ENCODE measurements at places on chromosomes 4 and X.

DNA sequence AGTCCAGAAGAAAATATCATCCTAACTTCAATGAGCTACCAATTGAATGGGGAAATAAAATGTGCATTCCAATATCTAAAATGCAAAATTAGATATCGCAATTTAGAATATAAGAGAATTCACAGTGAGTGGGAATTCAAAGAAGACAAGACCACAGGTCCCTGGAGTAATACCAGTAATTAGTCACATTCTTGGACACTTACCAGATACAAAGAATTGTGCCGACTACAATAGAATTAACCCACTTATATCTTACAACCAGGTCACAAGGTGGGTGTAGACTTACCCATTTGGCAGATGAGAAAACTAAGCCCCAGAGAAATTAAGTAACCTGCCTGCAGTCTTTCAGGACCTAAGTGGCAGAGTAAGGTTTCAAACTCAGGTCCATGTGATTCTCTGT, 84.3 kb upstream of the C1QTNF7 start:
- DNase-seq: no peak

DNA sequence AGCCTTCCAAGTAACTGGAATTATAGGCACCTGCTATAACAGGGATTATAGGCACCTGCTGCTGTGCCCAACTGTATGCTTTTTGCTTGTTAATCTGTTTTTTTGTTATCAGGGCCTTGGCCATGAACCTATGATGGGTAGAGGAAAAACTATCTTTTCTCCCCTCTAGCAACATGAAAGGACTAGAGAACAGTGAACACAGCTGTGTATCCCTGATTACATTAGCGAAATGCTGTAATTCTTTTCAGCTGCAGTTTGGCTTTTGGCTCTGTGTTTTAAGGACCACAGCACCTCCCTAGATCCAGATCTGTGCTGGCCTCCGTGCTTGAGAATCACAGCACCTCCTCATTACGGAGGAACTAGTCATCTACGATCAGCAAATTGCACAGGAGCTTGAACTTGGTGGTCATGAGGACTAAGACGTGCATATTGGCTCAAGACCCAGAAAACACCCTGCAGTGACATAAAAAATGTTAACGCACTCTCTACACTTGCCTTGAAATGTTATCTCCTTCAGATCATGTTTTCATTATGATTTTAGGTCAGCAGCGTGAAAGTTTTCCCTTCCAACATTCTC, 57.7 kb upstream of the S100G start:
- no peak for DNase-seq

DNA sequence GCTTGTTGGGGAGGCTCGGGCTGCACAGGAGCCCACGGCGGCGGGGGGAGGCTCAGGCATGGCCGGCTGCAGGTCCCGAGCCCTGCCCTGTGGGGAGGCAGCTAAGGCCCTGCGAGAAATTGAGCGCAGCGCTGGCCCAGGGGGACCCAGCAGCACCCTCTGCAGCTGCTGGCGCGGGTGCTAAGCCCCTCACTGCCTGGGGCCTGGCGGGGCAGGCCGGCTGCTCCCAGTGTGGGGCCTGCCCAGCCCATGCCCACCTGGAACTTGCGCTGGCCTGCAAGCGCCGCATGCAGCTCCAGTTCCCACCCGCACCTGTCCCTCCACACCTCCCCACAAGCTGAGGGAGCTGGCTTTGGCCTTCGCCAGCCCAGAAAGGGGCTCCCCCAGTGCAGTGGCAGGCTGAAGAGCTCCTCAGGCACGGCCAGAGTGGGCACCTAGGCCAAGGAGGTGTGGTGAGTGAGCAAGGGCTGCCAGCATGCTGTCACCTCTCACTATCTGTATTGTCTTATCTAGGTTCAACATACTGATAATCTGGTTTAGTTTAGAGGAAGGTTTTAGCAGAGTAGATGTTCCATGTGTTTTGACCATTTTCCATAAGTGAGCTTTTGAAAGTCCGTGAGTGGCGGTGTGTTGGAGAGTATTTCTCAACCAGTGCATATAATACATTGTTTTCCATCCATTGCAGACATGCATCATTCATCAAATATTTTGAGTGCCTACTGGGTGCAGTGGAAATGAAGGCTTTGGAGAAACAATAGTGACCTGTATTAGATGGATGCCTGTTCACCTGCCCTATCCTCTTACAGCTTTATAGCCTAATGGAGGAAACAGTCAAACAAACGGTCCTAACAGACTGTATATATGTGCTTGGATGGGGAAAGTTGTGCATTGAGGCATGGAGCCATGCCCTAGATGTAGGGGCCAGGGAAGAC, 13.1 kb downstream of the PI4K2B start:
- DNase-seq: no peak

- no peak for DNase-seq
These were observed 7.3 kb downstream of the REPS2 start for GRCh38 chrX:16953606-16954211.

DNA sequence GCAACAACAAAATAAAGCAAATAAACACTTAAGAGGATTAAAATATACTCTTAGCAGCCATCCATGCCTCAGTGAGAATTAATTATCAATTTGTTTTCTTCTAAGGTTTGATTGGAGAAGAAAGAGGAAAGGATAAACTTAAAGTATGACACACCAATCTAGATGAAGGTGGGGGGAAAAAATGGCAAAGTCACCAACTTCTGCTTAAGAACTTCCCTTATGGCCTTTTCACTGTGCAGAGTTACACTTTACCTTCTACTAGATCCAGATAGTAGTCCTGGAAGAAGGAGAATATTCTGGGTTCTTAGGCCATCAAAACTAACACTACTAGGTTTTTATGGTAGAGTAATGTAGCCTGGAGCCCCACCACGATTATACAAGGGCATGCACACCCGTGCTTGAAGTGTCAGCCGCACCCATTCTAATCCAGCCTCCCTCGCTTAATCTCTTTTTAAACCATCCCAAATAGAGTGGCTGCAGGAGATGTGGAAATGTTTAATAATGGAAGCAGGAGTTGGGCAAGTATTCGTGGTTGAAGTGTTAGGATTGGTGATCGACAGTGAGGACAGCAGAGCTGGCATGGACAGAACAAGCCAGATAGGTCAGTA, 14.1 kb downstream of the ENPEP start:
- no peak for DNase-seq

GRCh38 chr4:127445471-127445870, 187.3 kb upstream of the INTU start:
- DNase-seq: no peak

GRCh38 chrX:120612086-120612485, 8.2 kb downstream of the MCTS1 start:
- no peak for DNase-seq

DNA sequence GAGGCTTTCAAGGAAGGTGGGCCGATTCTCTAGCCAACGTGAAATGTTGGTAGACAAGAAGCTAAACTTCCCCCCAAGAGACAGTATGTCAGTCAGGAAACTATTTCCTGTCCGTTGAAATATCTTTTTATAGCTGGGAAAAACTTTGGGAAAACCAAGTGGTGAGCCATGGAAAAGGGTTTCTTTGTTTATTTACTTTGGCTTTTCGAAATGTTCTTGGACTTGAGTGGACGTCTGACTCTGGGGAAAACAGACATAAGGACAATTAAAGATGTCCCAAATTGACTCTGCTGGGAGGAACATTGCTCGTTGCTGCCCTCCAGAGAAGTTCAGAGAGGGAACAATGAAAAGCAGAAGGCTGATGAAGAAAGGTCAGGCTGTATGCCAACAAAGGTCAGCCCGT, 295.4 kb downstream of the RAPGEF2 start:
- DNase-seq: no peak

DNA sequence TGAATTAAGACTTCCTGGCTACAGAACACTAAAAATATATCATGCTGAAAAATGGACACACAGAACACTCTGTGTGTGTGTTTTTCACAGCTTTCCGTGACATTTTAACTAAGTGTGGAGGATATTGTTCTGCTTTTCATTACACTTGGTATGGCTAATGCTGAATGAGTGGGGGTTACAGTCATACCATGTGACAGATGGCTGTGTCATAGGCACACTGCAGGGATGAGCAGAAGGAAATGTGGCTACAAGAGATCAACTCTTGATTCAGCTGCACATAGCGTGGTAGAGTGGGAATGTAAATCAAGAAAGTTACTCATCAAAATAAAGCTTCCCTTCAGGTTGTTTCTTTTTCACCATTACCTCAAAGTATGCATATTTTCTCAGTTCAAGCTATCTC, 669.8 kb downstream of the IQCM start:
- DNase-seq: no peak

DNA sequence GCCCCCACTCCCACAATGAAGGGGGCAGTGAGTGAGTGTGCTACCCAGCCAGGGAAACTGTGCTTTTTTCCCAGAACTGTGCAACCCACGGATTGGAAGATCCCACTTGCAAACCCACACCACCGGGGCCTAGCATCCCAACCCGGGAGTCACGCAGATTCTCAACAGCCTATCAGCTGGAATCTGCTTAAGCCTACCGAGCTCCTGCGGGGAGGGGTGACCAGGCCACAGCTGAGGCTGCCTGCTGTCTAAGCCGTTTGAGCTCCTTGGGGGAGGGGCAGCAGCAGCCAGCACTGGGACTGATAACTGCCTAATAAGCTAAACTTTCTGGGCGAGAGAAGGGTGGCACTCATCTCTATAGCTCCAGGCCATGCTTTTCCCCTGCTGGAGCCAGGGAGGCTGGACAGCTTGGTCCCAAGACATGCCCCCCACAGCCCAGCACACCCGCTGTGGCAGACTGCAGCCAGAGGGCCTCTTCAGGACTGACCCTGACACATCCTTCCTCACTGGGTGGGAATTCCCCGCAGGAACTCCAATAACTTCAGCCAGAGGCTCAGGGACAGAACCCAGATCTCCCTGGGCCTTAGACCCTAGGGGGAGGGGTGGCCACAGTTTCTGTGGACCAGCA, 161.3 kb upstream of the MAGEB18 start:
- no peak for DNase-seq

- DNase-seq: peak; percentile 52
These were observed at the start of gene SMS for GRCh38 chrX:21940356-21940829. Gene SMS, plus strand, starts transcription at chrX:21940709. Its CDS starts 116 bp downstream, at chrX:21940825.
